ENCODE measurements at places on chromosomes 4 and X. TPM values are rescaled to one million over a fixed set of nuclear protein-coding genes. Genes with fewer than 3 reads are reported as not detected.
A peak's percentile ranks its signal among the peaks of the same experiment; 100 is the strongest.

Gene TIGD4
- total RNA-seq = 0.08 TPM

Gene XAGE1A
- not detected for total RNA-seq

Gene SORCS2
- total RNA-seq = 5.0 TPM

Gene RTL9
- total RNA-seq = not detected

Gene PNMA6F
- not detected for total RNA-seq

Gene EPGN
- total RNA-seq = 170 TPM

Gene EGFL6
- total RNA-seq = 4.4 TPM

Gene TDO2
- total RNA-seq = 0.40 TPM

Gene ZNF280C
- 2.9 TPM for total RNA-seq

Gene ZNF711
- total RNA-seq = 1.6 TPM

Gene STBD1
- 2.9 TPM for total RNA-seq

Gene UGT2B15
- not detected for total RNA-seq

GRCh38 chrX:63963095-63963784 is 178.2 kb upstream of the ARHGEF9 start:
- no peak for ATAC-seq

DNA sequence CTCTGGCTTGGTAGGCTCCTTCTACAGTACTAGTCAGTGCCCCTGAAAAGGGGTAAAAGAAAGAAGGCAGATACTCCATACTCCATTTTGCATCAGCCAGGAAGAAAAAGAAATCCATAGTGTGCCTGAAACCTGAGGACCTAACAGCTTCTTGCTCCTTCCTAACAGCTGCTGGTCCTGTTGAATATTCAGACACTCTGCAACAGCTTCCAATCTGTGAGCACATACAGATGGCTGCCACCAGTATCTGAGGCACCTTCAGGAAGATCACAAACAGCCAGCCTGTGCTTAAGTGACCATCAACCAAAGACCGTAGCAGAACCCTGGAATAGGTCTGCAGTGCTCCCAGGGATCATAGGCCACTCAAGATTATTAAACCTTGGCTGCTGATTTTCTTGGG is 4.3 kb downstream of the GIMD1 start:
- no peak for ATAC-seq

DNA sequence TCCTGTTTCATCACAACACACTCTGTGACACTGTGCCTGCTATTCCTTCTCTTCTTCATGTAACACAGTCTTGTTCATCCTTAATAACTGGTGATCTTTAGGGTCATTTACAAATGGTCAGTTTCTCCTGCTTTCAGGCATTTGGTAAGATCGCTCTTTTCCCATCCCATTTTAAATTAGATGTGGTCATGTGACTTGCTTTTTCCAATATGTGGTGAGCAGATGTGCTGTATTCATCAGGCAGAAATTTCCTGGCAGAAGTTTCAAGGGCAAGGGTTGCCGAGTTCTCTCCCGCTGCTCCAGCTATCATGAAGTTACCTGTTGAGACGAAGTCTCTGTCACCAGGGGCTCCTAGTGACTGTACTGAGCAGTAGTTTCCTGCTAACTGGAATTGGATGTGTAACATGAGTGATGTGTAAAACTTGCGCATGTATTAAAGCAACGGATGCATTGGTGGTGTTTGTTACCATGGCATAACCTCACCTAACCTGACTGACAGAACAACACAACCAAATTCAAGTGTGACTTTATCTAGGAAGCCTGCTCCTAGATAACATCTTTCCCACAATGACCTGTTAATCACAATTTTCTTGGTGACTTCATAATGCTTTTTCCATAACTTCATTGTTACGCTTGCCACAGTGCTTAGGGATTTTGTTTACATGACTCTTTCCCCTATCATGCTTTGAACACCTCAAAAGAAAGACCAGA is 29.5 kb upstream of the BMPR1B start:
- ATAC-seq = no peak

GRCh38 chr4:144740316-144740715 is 94.4 kb downstream of the HHIP start:
- no peak for ATAC-seq

GRCh38 chr4:167274351-167274750 is 40.1 kb upstream of the SPOCK3 start:
- ATAC-seq = no peak

DNA sequence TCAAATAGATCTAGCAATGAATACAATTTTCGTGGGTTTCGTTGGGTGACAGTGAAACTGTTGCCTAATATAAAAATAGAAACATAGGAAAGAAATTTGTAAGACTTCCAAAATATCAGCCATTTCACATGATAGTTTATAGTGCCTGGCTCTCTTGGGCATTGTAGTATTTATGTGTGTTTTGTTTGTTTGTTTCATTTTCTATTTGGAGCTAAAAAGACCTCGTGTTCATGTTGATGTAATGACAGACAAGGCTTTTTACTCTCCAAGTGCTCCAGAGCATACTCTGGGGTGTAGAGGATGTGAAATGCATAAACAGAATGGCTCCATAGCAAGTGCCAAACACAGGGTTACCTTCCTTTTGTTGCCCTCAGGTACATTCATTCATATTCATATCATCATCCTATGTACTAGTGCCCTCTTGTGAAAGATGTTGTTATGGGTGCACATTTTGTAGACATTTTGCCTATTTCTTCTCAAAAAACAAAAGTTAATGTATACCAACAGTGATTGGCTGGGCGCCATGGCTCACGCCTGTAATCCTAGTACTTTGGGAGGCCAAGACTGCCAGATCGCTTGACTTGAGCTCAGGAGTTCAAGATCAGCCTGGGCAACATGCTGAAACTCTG is 100.7 kb upstream of the AMOT start:
- no peak for ATAC-seq

DNA sequence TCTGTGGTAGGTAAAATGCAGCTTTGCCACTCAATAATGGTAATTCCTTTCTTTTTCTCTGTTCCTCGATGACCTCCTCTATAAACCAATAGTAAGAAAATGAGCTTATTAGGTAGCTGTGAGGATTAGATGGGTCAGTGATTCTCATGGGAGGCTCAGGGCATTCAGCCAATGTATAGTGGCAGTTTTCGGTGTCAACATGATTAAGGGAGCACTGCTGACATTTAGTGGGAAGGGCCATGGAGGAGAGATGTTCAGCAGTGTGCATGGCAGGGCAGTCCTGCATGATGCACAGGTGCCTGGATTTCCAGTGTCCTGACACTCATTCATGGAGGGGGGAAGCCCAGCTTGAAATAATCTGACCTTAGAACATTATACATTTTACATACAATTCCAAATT is 232.8 kb downstream of the PDGFC start:
- ATAC-seq = no peak

GRCh38 chr4:3261411-3262207 is 12.7 kb downstream of the MSANTD1 start:
- no peak for ATAC-seq

DNA sequence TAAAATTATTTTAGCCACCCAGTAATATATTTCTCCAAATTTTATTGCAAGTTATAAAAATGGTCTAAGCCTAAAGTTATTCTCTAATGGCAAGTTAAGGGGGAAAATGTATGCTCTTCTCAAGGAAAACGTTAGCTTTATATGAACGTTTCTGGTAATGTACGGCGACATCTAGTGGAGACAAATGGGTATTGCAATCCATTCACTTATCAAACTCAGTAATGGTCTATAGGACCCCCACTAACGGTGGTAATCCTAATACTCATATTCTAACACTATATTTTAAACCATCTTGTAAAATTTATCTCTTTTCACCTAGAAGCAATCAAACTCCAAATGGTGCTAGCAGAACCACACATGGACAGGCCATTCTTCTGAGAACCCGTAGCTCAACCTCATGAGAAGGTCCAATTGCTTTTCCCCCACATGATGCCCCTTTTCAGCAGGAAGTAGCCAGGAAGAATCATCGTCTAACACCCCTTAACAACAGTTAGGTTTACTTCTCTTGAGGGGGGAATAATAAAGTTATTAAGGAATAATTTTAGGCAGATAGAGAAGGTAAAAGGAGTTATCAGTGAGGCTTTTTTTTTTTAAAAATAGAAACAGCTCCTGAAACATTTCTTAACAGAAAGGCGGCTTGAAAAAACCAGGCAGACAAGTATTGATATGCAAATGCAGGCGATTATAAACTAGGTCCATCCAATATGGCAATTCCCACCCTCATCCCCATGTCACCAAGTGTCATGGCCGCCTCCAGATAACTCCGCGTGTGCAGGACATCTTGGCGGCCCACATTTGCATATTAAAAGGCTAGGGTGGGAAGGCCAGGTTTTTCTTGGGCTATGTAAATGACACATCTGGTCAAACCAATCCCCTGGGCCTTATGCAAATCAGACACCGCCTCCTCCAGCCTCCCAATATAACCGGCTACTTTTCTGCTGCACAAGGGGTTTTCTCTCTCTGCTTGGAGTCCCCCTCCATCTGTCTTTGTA is 35.0 kb downstream of the NUDT11 start:
- no peak for ATAC-seq

- peak; percentile 77 for ATAC-seq
Measured at GRCh38 chr4:11480683-11481082, 52.0 kb upstream of the HS3ST1 start.

GRCh38 chr4:118081434-118081833 is 47.1 kb downstream of the NDST3 start:
- ATAC-seq = no peak

GRCh38 chr4:26568446-26568994 is 15.4 kb upstream of the TBC1D19 start:
- ATAC-seq = no peak

DNA sequence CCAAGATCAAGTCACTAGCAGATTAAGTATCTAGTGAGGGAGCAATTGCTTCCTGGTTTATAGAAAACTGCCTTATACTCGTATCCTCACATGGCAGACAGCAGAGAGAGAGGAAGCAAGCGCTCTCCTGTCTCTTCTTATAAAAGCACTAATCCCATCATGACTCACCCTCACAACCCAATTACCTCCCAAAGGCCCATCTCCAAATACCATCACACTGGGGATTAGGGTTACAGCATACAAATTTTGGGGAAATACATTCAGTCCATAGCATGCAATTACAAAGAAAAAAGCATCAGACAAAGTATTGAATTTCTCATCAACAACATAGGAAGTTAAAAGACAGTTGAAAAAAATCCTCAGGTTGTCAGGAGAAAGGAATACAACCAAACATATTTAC is 292.6 kb downstream of the IQCM start:
- no peak for ATAC-seq

DNA sequence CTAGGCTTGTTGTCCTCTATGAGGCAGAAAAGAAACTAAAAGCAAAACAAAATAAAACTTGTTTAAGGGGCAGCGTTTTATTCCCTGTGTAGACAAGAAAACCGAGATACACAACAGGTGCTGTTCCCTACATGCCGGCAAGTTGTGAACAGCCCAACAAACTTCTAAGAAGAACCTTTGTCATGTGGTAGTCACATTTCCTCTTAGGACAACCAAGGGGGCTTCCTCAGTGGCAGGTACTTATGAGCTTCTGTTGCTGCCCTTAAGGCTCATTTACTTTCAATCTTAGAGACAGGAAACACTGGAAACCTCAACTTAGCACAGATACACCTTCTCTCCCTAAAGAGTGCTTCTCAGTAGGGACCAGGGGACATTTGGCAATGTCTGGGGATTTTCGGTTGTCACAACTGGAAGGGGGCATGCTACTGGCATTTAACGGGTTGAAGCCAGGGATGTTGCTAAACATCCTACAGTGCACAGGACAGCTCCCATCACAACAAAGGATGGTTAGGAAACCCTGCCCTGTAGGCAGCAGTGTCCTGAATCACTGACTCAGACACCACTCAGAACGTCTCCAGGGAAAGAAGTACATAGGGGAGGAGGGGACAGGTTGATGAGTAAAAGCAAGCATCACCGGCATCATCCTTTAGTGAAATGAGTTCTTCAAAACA is 111.0 kb downstream of the ASB9 start:
- ATAC-seq = no peak

DNA sequence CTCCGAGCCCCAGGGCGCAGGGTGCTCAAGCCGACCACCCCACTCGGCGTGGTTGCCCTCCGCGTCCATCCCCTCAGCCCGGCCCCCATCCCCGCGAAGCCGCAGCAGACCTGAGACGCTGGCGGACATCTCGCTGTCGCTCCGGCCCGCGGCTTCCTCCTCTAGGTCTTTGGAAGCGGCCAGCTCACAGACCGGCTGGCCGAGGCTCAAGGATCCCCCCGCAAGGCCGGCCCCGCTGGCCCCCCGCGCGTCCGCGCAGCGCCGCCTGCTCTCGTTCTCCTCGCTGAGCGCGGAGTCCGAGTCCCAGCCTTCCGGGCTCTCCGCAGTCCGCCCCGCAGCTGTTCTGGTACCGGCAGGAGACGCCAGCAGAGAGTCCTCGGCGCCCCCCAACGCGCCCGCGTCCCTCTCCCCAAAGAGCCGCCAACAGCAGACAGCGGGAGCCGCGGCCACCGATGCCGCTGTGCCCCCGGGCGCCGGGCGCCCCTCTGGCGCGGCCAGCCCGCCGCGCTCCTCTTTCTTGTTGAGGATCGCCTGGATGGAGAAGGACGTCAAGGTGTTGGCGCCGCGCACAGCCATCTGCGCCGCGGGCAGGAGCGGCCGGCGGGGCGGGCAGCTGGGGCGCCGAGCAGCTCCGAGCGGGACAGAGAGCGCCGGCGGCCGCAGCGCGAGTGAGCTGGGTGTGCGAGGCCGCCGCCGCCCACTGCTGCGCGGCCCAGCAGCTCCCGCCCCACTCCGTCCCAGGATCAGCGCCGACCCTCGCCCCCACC is at the start of gene NKX3-2:
TSS of gene NKX3-2 (minus strand) at position 670 of the 767 bp plus-strand sequence. CDS start at position 576, 94 bp downstream.
- ATAC-seq = peak; percentile 27

- no peak for ATAC-seq
Measured at GRCh38 chr4:16116019-16116418, 32.2 kb upstream of the PROM1 start.

DNA sequence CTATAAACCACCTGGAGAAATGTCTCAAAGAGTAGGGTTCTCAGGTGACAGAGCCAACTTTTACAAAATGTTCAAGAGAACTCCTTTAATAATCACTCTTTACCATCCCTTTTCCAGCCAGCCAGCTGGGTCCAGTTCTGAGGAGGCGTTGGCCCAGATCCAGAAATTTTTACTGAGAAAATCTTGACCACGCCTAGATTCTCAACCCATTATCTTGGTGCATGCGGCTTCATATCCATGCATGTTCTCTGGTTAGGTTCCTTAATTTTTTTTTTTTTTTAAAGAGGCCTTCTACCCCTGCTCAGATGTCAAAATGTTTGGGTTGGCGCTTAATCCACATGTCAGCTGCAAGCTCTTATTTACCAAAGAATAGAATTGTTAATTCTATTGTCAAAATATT is 12.0 kb upstream of the MAP7D2 start:
- ATAC-seq = no peak

GRCh38 chr4:28358606-28359005 is 1498.0 kb downstream of the STIM2 start:
- no peak for ATAC-seq

DNA sequence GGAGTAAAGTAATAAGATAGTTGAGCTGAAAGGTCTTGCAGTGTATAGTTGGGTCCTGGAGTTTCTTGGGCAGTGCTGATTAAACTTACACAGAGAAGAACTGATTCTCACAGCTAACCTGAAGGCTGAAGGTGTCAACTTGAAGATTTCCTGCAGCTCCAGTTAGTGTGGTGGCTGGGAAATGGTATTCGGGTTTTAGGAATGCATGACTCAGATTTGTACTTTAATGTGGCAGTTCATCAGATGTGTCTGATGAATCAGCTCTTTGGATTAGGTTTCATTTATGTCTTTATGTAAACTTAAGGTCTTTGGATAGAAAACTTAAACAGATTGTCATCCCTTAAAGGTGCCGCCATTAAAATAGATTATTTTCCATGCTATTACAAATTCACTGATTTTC is 200.0 kb downstream of the IL1RAPL1 start:
- ATAC-seq = peak; percentile 83

Data from esophagus mucosa (tissue), 1 donor.